COR-L47 (cell line): ENCODE measurements at places on chromosomes 2 and 18.

DNA sequence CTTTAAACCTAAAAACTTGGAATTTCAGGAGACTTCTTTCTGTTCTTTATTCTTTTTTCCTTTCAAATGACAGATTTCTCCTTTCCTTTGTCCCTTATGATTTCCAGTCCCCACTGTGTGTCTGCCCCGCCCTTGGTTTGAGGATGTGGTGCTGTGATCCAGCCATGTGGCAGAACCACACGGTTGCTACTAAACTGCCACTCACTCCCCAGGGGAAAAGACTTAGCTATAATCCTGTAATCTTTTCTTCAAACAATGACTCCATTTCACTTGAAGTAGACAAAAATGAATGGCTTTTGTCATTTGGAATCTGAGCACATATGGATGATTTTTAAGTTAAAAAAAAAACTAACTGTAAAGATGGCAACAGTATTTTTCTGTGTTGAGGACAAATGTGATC, 76.2 kb upstream of the STAM2 start:
- DNase-seq = no peak

- DNase-seq = no peak
Measured at GRCh38 chr2:951224-952006, 766 bp downstream of the SNTG2 start.

DNA sequence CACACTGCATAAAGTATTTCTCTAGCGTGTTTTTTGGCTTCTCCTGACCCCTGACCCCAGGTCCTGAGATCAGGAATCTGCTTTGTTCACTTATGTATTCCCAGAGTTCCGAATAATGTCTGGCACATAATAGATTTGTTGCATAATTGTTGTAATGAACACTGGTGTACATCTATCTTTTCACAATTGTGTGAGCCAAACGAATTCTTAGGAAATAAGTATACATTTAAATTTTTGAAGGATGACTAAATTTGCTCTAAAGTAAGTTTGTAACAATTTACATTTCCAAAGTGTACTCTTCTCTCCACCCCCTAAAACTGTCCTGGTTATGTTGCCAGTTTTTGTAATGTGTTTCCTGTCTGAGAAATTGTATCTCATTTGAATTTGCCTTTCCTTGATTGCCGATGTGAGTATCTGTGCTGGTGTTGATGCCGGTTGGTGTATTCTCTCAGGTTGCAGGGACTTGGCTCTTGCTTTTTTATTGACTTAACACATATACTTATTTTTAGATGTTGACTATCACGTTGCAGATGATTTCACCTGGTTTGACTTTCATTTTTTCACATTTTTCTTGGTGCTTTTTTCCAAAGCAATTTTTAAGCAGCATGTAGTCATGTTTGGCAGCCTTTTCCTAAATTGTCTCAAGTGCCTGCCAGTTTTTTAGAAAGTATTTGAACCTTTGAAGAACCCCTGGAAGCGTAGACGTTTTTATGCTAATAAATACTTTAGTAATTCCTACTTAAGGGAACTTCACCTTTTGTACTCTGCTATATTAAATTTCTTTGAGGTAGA, 16.1 kb upstream of the FARP2 start:
- no peak for DNase-seq

DNA sequence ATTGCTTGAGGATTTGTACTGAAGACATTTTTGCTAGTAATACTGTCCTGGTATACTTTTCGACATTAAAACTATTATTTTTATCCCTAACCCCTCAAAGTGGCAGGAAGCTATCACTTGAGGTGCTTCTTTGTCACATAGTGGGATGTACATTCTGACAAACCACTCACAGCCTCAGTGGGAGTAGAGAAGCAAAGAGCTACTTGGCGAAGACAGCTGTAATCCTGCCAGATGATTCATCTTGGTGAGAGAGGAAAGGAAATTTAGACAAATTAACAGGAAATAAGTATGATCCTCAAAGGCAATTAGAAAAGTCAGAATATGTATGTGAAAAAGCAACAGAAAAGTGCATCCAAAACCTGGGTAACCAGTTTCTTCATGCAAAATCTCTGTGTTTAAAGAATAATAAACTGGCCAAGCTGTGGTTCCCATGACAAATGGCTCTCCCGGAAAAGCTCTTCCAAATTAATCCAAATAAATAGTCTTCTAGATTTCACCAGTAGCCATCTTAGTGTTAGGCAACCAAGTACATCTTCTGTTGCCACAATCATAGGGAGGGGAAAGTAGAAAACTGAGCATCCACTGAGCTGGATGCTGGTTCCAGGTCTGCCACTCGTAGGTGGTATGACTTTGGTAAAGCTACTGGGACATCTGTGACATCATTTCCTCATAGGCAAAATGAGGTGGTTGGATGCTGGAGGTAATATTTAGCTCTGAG, 308.0 kb upstream of the LYPD1 start:
- no peak for DNase-seq

DNA sequence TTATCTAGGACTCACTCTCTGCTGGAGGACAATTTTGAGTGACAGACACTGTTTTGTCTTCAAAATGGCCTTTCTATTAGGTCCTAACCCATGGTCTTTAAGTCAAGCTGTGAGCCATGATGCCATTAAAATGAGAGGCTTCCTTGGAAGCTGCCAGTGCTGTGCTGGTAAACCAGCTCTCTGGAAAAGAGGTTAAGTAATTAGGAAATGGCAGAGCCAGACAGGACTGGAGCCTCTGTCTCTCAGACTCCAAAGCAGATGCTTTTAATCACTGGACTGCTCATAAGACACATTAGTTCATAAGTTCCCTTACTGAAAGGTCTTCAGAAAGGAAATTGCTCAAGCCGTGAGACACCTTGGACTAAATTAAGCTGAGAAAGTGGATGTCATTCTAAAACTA, 25.8 kb upstream of the LHCGR start:
- DNase-seq = no peak

GRCh38 chr2:71073475-71073874, 5.0 kb downstream of the NAGK start:
- DNase-seq = no peak

GRCh38 chr18:48933578-48934414, 17.0 kb downstream of the SMAD7 start:
- peak; percentile 90 for DNase-seq

GRCh38 chr2:88139203-88139702, 11.4 kb upstream of the FABP1 start:
- no peak for DNase-seq

DNA sequence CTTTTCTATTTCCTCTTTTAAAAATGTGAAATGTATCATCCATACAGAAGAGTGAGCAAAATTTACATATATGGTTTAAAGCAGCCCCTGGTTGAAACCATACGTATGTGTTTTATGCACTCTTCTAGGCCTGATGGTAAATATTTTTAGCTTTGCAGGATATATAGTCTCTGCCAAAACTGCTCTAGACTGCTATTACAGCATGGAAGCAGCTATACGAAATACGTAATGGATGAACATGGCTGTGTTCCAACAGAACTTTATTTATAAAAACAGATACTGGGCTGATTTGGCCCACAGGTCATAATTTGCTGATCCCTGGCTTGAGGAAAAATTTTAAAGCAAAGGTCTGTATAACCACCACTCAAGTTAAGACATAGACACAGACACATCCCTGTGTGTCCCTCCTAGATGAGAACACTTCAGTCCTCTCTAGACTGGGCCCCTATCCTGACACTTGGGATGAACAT, 42.5 kb upstream of the ATP8B1 start:
- no peak for DNase-seq

GRCh38 chr2:86050301-86050700, 55.4 kb downstream of the POLR1A start:
- DNase-seq = no peak

- DNase-seq = no peak
Measured at GRCh38 chr2:236738896-236739295, 169.3 kb downstream of the ACKR3 start.

DNA sequence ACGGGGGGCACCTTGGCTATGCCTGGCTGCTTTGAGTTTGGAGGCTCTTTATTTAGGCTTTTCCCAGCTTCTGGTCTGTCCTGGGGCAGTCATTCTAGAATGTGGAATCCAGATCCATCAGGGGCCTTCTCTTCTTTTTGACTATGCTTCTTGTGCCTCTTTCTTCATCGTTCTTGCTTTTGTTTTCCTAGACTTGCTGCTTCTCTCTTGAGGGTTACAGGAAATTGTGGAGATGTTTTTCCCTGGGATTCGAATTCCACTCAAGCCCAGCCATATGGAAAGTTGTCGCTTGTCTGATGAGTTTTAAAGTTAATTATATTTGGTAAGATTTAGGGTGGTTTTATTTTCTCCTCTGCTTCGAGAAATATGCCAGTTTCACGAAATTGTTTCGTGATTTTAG, 2.4 kb downstream of the GLI2 start:
- no peak for DNase-seq
